ENCODE measurements at places on chromosomes 2 and 18.

GRCh38 chr18:12296457-12296856, 11.6 kb upstream of the TUBB6 start:
- H3K4me1 ChIP-seq = peaks cover 7% of the 10 kb centered on the region
- no peak overlapping the region for H3K4me3 ChIP-seq
- H3K27ac ChIP-seq = no peak overlapping the region
- H3K27me3 ChIP-seq = no peaks in the 10 kb centered on the region

GRCh38 chr2:10410001-10410822, 37.9 kb downstream of the ODC1 start:
- no peaks in the 10 kb centered on the region for H3K36me3 ChIP-seq
- no peaks in the 10 kb centered on the region for H3K27me3 ChIP-seq
- DNase-seq = no peak
- H3K27ac ChIP-seq = no peak overlapping the region
- H3K4me1 ChIP-seq = peaks cover 2% of the 10 kb centered on the region
- no peak overlapping the region for H3K4me3 ChIP-seq

DNA sequence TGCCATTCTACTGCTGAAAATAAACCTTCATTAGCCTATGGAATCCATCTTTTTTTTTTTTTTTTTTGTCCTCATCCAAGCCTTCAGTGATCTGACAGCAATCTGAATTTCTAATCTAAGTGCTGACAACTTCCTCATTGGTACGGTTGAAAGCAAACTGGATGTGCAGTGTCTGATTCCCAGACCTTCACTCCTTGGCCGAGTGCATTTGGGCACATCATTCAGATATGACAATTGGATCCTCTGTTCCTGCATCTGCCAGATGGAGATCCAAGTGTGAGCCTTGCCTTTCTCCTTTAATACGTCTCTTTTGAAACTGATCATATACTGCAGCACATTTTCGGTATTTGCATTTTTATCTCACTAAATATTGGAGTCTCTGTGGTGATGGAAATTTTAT, 713.1 kb downstream of the DCDC2C start:
- H3K27me3 ChIP-seq = no peaks in the 10 kb centered on the region
- H3K4me3 ChIP-seq = no peak overlapping the region
- H3K27ac ChIP-seq = no peak overlapping the region
- no peaks in the 10 kb centered on the region for H3K36me3 ChIP-seq

GRCh38 chr2:76491503-76491902, 780.8 kb upstream of the GCFC2 start:
- H3K27ac ChIP-seq = no peak overlapping the region
- no peak overlapping the region for H3K4me3 ChIP-seq
- H3K4me1 ChIP-seq = no peaks in the 10 kb centered on the region

- H3K27ac ChIP-seq = no peak overlapping the region
- H3K4me3 ChIP-seq = no peak overlapping the region
- no peaks in the 10 kb centered on the region for H3K36me3 ChIP-seq
- no peak for DNase-seq
- H3K4me1 ChIP-seq = peaks cover 6% of the 10 kb centered on the region
Observed at GRCh38 chr2:19575641-19576040, 217.2 kb upstream of the OSR1 start.

DNA sequence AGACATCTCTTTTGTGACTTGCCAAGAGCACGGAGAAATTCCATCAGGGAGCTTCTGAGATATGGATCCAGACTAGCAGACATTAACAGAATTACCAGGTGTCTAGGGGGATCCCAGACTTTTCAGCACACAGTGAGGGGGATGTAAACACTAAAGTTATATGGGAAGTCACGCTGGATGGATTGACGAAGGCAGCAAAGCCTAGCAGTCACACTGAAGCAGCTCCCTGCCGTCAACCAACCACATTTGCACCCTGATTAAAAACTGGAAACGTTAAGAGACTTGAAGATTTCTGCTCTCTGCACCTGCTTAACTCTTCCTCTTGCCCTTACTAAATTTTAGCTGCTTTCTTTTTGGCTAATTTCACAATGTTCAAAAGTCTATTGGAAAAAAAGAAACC, 62.5 kb upstream of the BCL2L11 start:
- H3K36me3 ChIP-seq = no peaks in the 10 kb centered on the region
- no peaks in the 10 kb centered on the region for H3K27me3 ChIP-seq

GRCh38 chr2:108129636-108130035, 110.1 kb upstream of the SULT1C3 start:
- no peak overlapping the region for H3K27ac ChIP-seq
- no peaks in the 10 kb centered on the region for H3K36me3 ChIP-seq
- H3K4me3 ChIP-seq = no peak overlapping the region
